ENCODE measurements at places on chromosomes 11 and 22. TPM values are rescaled to one million over a fixed set of nuclear protein-coding genes. Genes with fewer than 3 reads are reported as not detected.
A peak's percentile ranks its signal among the peaks of the same experiment; 100 is the strongest.

- DNase-seq = no peak
Measured at GRCh38 chr11:4826425-4826824, 5.3 kb downstream of the OR51F2 start.

DNA sequence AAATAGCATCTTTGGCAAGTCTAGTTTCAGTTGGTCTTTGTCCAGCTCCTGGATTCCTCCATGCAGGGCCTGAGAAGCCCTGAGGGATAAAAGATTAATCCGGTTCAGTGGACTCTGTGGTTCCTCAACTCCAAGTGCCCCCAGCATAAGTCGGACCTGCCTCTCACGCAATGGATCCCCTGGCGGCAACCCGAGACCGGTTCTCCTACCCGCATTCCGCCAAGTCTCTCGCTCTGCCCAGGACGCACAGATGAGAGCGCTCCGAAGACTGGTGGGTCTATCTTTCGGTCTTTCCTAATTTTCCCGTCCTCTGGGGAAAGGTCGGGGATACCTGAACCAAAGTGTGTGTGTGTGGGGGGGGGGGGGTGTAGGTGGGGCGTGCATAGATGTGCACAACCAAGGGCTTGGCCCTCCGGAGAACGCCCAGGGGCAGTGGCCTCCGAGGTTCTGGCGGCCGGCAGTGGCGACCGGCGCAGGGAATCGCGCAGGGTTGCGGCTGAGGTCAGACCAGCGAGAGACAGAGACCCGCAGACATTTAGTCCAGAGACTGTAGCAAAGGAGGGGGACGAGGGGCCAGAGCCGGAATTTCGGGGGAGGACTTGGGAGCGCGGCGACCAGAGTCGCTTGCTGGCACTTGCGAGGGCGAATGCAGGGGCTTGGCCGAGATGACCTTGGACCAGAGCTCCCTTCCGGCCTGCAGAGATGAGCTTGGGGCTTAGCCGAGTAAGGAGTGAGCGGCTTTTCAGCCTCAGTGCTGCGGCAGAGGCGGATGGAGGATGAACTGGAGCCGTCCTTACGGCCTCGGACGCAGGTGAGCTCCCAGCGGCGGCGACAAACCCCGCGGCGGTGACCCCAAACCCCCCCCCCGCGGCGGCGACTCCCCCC, 712 bp upstream of the SLC2A11 start:
- no peak for DNase-seq

DNA sequence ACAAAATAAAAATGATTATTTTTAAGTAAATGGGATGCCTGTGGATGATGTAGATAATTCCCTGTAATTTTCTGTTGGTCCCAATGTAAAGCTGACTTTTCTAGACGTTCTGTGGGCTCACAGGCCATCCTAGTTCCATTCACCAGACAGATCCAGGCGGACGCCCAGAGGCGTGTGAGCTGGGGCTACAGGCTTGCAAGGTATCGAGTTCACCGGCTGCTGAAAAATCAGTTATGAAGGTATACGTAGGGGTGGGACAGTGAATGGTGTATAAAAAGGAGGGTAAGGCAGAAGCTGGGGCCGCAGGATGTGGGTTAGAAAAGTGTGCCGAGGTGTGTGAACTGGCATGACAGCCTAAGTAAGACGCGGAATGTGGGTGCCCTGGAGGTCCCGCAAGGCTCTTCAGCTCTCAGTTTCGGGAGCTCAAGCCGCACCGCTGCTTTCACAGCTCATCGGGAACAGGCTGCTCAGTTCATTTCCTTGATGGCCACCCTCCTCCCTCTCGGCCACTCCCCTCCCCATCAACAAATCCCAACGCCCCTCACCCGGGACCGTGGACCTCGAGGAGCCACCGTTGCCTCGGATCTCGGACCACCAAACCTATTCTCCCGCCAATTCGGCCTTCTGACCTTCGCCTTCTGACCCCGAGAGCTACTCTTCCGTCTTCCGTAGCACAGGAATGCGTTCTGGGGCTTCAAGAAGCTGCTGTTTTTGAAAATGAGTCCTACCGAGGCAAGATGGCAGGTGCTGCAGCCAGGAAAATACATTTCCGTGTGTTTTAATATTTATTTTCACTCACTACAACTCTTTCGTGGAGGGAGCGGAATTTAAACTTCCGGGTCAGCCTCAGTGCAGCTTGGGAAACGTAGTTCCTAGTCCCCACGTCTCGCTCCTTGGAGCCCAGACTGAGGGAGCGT, at the start of gene XNDC1N:
TSS of gene XNDC1N (minus strand) at position 775 of the 917 bp plus-strand sequence. CDS start 5,241 bp downstream, outside the sequence.
- DNase-seq = peak; percentile 64

The SHANK2 gene
- not detected for total RNA-seq

The RPLP2 gene
- total RNA-seq = 2,217 TPM

All from activated T-helper 2 cell treated with anti-CD3 and anti-CD28 coated beads, Interferon-gamma antibody, Interleukin-2, Interleukin-4, amounts not matched to agents 10 μg/mL and 5 μg/mL and 100 μg/mL, durations not matched to agents 14 hours and 24 hours and 36 hours (primary cell).